ENCODE measurements at places on chromosomes 2 and 18.

DNA sequence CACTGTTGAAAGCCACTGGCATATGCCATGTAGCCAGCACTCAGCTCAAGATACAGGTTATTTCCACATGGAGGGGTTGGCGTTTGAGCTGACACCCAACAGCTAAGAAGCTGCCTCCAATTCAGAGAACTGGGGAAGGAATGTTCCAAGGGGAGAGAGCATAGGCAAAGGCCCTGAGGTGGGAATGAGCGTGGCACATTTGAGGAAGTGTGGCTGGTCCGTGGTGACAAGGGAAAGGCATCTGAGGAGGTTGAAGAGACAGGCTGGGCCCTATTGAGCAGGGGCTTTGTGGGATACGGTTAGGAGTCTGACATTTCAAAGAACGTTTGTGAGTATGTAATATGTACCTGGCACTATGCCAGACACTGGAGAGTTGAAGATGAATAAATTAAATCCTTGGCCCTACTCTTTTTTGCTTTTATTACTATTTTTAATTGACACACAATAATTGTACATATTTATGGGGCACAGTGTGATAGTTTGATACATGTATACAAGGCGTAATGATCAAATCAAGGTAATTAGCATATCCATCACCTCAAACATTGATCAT, 27.6 kb upstream of the TMBIM1 start:
- DNase-seq: no peak

GRCh38 chr2:169015943-169016342, 15.2 kb downstream of the ABCB11 start:
- DNase-seq: no peak

DNA sequence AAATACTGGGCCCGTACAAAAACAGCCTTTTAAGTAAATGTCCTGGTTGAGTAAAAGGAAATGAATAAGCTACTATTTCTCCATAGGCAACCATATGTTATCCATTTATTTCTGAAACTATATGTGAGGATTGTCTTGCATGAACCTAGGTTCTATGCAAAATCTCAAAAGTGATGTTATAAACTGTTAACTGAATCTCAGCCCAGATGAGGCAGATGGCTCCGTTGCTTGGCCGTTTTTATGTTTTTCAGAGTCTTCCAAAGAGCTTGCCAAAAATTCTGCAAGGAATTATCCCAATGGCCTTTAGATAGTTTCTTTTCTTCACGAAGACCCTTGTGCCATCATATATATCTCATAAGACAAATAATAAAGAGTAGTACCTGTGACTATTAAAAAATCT, 1669.5 kb upstream of the DDX18 start:
- DNase-seq: no peak

- no peak for DNase-seq
Observed at GRCh38 chr2:37793004-37793403, 121.6 kb upstream of the CDC42EP3 start.

DNA sequence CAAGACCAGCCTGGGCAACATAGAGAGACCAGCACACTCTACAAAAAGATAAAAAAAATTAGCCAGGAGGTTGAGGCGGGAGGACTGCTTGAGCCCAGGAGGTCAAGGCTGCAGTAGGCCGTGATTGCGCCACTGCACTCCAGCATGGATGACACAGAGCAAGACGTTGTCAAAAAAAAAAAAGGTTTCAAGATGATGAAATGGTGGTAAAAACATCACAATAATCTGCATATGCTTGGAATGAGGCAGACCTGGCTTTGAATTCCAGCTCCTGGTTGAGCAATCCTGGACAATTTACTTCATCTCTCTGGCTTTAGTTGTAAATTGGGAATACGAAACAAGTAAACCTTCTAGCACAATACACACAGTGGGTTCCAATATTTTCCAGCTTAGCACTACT, 24.1 kb downstream of the USP40 start:
- DNase-seq: no peak

DNA sequence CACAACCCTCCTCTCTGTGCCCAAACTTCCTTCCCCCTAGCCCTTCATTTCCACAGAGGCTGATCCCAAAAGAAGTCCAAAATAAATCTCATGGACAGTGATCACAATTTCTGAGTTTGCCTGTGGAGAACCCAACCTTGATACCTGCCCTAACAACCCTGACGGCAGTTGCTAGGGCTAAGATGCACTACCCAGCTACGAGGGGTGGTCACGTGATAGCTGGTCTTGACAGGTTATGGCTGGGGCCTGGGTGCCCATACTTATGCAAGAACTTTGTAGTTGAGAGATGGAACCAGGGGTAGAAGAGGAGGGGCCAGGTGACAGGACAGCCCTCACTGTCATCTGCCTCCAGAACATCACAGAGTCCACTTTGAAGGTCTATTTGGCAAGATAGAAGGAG, 147.9 kb downstream of the AKAIN1 start:
- DNase-seq: no peak

- DNase-seq: no peak
Observed at GRCh38 chr2:118654945-118655344, 192.5 kb downstream of the EN1 start.

DNA sequence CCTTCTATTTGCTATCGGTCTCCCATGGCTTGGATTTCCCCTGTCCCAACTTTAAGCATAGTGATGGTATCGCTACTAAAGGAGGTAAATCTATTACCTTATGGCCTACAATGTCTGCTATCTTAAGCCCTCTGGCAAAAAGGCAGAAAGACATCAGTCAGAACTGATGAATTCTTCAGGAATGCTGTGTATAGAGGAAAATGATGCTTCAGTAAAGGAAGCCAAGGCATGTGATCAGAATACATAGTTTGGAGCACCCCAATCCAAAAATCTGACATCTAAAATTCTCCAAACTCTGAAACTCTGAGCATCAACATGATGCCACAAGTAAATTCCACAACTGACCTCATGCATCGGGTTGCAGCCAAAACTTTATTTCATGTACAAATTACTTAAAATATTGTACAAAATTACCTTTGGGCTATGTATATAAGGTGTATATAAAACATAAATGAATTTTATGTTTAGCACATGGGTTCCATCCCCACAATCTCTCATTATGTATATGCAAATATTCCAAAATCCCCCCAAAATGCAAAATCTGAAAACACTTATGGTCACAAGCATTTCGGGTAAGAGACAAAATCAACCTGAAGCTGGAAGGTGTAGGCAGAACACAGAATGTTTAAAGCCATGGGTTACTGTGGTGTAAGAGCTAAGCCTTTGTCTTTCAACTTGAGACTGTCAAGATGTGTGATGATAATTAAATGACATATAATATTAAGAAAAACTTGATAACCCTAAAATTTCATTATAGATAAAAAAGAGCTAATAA, 66.2 kb downstream of the CUL3 start:
- DNase-seq: no peak

DNA sequence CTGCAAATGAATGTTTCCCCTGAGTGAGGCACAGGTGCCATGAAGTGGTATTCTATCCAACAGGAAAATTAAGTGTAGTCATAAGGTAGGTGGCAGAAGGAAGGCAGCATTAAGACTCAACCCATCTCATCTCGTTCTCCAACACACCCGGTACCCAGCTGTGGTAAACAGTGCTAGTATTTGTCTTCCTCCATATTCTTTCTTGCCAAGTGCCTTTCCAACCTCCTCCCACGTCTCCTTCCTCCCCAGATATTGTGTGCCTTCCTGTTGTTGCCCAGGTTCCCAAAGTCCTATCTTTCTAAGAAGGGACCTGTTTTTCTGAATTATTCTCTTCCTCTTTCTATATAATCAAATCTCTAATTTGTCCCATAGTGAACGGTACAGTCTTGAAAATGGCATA, 83.5 kb downstream of the CRIM1 start:
- no peak for DNase-seq

GRCh38 chr2:26848336-26849055, 564 bp downstream of the DPYSL5 start:
- DNase-seq: no peak

- no peak for DNase-seq
Observed at GRCh38 chr18:36424741-36425142, 127.2 kb downstream of the FHOD3 start.
